ENCODE measurements at places on chromosomes 7 and 10.

DNA sequence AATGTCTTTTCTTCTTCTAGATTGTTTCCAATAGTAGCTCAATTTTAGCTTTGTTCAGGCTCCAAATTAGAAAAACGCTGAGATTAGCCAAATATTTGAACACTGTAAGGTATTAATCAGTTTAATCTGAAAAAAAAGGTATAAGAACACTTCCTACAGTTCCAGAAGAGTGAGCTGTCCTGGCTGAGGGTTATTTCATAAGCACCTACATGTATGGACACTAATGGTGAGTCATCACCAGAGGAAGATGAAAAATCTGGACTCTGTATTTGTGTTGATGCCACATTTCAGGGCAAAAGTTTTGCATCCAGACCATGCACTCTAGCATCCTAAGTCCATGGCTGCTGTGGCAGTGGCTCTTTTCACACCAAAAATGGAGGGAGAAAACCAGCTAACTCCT, 189.5 kb downstream of the ANKRD30A start:
- DNase-seq: no peak

GRCh38 chr10:6124666-6125065, 35.8 kb downstream of the RBM17 start:
- DNase-seq: no peak

GRCh38 chr10:78512205-78512550, 478.5 kb downstream of the RPS24 start:
- no peak for DNase-seq

DNA sequence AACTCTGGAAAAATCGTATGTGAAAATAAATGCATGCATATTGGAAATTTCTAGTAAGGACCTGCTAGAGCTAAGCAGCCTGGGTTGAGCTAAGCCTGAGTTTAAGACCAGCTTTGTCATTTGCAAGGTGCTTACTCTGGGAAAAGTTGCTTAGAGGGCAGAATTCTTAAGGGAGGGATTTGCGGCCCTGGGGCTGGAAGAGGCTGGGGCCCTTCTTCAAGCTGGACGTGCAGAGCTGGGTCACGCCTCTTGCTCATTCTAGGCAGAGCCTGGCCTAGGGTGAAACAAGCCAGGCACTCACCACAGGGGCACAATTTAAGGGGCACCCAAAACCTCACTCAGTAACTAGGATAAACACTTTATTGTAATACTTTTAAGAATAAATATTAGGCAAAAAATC, 137.2 kb downstream of the ARHGAP22 start:
- no peak for DNase-seq

- no peak for DNase-seq
Measured at GRCh38 chr7:3064067-3064466, 20.4 kb upstream of the CARD11 start.

DNA sequence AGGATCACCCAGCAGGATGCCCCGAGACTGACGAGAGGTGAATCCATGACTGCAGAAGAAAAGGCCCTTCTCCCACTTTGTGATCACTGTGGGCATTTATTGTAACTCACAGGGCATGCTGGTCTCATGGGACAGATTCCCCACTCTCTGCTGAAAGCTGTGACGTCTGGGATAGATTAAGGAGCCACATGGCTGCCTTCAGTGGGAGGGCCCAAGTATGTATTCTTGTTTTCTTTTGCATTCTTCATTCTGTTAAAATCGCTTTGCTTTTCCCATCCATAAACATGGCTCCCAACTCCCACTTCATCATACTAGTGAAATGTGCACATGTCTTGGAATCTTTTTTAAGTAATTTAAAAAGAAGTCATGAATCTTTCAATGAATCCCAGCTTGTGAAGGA, 67.2 kb downstream of the FAM107B start:
- no peak for DNase-seq

GRCh38 chr7:17121671-17122070, 176.8 kb upstream of the AHR start:
- DNase-seq: no peak

DNA sequence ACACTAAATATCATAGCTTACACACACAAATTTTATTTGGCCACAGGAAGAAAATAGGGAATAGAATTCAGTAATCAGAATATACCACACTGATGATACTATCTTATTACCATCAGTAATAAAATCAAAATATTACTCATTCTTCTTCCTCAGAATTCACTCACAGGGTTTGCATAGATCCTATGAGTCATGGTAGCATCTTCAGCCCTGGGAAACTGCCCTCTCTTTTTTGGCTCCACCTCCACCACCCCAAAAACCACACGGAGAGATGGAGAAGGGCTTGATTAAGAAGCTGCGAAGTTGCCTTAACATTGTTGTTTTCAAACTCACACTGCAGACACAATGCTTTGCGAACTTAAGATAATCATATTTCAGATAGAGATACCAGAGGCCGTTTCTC, 154.1 kb upstream of the AHR start:
- no peak for DNase-seq

DNA sequence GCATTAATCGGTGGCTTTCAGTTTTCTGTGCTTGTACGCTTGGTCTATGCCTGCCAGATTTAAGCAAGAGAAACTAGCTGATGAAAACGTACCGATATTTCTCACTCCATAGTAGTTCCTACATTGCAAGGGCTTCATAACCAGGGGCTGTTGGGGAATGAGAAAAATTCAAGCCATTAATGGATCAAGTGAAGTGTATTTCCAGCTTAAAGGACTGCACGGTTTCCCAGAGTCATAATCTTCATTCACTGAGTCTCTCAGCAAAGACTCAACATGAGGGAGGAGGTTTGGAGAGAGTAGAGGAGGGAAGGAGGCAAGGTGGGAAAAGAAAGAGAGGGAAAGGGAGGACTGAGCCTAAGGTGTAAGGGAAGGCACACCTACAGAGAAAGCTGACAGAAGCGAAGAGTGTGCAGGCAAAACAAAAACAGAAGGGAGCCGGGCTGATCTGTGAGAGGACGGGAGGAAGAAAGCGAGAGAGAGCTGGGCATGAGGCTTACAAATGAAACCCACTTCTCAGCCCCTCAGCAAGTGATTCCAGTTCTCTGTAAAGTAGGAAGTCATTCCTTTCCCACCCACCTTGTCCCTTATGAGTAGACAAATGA, 625 bp downstream of the GIMAP2 start:
- DNase-seq: no peak

GRCh38 chr7:74028321-74028838, 407 bp downstream of the ELN start:
- no peak for DNase-seq

- no peak for DNase-seq
Measured at GRCh38 chr7:100886936-100887515, 2.5 kb downstream of the UFSP1 start.

- DNase-seq: no peak
Measured at GRCh38 chr7:10560497-10560896, 413.2 kb upstream of the PHF14 start.

GRCh38 chr7:2567679-2568278, 9.0 kb downstream of the IQCE start:
- no peak for DNase-seq

- no peak for DNase-seq
Measured at GRCh38 chr10:88077977-88078376, 214.6 kb downstream of the PTEN start.

DNA sequence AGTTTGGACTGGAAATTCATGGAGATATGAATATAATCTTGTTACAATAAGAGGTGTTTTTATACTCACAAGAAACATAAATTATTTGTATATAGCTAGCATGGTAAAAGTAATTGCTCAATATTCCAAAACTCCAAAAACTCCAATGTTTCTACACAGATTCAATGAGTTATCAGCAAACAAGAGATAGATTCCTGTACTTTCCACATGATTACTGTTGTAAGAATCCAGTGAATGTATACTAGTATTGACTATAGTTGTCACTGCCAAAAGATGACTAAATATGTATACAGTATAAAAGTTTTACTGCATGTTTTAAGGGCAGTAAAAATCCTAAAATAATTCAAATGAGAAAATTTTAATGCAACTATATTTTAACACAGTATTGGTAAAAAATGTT, 10.7 kb downstream of the ATOH7 start:
- DNase-seq: no peak

DNA sequence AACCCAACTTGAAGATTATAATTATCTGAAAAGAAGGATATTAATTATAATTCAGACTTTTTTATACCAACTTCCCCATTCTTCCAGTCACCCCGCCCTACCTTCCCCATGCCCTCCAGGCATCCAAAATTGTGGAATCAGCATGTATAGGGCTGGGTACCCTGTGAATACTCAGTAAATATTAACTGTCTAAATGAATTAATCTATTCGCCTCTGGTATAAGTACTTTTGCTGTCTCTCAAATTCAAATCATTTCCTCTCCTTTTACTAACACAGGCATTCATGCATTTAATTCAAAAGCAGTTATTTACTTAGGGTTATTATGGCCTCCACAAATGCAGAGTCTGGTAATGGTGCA, 26.5 kb upstream of the GOT1 start:
- DNase-seq: no peak

DNA sequence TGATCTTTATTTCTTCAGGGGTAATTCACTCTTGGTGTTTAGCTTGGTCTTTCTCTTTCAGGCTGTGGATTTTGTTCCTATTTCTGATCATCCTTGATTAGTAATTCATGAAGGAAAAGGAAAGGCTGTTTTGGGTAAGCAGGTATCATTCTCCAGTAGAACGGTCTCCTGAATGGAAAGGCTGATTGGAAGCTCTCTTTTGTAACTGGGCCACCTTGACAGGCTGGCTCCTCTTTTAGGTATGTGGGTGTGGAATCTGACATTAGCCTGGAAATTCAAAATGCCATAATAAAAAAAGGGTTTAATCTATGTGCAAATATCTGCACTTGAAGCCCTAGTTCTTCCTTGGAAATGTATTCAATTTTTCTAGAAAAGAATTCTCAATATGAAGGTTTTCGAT, 18.9 kb downstream of the TAS2R39 start:
- no peak for DNase-seq

DNA sequence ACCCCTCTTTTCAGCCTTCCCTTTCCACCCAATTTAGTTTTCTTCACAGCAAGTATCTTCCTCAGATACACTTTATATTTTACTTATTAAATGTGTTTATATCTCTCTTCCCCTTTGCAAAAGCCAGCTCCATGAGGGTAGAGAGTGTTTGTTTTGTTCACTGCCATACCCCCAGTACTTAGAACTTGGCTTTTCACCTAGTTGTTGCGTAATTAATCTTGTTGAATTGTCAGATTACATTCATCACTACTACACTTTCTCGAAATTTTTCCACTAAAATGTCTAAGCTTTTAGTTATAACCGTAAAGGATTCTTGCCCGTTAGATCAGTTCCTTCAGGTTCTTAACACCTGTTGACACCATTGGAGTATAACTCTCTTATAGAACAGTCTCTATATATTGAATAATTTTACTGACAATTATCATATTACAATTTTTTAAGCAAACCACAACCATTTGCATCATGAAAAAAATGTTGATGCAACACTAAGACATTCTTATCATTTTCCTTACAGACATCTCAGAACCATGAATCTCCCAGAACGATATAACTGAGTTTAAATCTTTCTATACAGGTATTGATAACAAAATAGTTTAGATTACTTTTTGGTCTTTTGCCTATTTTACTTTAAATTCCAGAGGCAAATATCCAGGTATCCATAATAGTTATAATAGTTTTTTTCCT, 29.9 kb downstream of the VWDE start:
- DNase-seq: no peak

DNA sequence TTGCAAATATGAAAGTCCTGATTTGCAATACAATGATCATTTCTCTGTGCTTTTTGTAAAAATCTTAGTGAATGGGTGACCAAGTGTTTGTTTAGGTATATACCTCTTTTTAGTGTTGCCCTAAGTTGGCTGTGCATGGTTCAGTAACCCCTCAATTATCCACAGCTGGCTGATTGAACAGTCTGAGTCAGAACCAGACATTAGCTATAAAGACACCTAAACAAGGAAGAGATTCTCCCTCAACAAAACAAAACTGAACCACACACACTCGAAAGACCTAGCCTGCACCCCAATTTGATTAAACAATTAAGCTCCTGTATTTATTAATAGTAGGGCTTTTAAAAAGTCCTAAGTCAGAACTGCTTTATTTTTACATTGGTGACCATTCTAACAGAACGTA, 2.8 kb downstream of the RSBN1L start:
- no peak for DNase-seq
